ENCODE measurements at places on chromosomes 7 and 10.

- DNase-seq, result peak; percentile 55
Measured at GRCh38 chr7:74606101-74606908, 51.2 kb upstream of the GTF2I start.

- no peak for DNase-seq
Measured at GRCh38 chr10:71777213-71777985, 4.1 kb upstream of the VSIR start.

GRCh38 chr10:99285881-99286280 is 43.3 kb upstream of the CNNM1 start:
- peak; percentile 38 for DNase-seq

DNA sequence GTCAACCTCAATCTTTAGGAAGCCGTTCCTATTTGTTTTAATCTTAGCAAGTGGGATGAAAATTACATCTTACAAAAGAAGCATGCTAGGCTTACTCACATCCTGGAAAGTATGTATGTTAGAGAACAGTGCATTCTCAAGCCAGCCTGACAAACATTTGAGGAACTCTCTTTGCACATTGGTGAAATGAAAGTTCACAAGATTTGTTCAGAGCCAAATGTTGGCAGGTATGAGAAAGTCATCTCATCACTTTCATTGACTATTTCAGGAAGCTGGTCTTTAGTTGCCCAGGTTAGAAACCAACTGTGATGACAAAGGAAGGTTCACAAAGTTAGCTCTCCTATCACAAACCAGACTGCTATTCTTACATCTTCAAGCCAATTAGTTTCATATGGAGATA is 57.1 kb downstream of the ABCB1 start:
- DNase-seq, result no peak

Measured in kidney tubule cell (primary cell).